Neural crest cell (in vitro differentiated cells): ENCODE measurements at places on chromosomes 12 and 14. TPM values are rescaled to one million over a fixed set of nuclear protein-coding genes. Genes with fewer than 3 reads are reported as not detected.
A peak's percentile ranks its signal among the peaks of the same experiment; 100 is the strongest.

DNA sequence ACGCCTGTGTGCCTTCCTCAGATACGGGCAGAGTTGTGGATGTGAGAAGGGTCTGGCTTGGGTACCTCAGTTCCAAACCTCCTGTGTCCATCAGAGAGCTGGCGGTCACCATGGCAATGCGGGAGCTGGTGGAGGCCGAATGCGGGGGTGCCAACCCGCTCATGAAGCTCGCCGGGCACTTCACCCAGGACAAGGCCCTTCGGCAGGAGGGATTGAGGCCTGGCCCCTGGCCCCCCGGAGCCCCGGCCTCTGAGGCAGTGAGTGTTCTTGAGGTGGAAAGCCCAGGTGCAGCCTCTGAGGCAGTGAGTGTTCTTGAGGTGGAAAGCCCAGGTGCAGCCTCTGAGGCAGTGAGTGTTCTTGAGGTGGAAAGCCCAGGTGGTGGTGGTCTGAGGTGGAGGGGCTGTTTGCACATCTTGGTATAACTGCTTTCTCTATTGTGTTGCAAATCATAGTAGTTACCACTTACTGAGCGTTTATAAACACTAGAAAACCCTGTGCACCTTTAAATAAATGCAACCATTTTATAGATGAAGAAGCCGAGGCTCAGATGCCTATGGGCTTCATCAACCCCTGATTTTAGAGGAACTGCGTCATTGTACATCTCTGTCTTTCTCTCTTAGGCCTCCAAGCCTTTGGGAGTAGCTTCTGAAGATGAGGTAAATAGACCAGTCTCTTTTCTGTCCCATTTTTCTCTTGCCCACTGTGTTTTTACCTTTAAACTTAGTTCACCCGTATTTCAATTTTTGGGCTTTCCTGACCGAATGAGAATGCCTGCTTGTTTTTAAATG, 976 bp downstream of the PEX5 start:
- H3K4me1 ChIP-seq = peaks cover 27% of the 10 kb centered on the region
- peak; percentile 18 for DNase-seq
- peaks cover 16% of the 10 kb centered on the region for H3K36me3 ChIP-seq
- peak overlapping the region; percentile 53 for H3K27ac ChIP-seq
- peak overlapping the region; percentile 90 for H3K4me3 ChIP-seq
- H3K27me3 ChIP-seq = no peaks in the 10 kb centered on the region

DNA sequence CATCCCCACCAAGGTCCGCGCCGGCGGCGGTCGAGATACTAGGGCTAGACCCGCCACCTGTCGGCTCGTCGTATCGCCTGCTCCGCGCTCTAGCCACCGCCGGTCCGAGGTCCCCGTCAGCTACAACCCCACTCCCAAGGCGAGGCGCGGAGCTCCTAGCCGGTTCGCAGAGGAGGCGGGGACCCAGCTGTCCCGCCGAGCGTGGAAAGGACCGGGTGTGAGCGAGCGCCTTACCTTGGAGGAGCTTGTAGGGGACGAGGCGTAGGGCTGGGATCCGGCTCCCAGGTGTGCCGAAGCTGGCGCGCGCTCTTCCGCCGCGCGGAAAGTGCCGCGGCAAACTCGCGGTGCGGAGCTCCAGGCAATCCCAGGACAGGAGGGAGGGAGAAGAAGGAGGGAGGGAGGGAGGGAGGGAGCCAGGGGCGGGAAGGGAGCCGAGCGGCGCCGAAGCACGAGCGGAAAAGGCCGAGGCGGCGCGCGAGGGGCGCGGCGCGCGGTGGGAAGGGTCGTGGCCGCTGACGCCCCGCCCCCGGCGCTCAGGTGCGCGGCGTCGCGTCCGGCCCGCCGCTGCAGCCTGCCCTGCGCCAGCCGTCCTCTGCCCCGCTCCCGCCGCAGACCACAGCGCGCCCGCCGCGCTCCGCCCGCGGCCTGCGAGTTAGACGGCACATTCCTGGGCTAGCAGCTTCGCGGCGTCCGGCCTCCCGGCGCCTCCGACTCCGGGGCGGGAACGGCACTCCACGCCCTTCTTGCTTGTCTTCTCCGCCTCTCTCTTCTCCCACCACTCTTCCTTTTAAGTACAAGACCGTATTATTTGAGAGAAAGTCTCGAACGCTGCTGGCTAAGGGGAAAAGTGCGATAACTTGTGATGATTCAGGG, at the start of gene PAWR:
Gene PAWR, minus strand, starts transcription at position 327 of the 873 bp plus-strand sequence. CDS start 720 bp downstream, outside the sequence.
- H3K27ac ChIP-seq = peak within 1 kb of the TSS; percentile 68
- DNase-seq = peak; percentile 57
- peaks cover 34% of the 10 kb centered on the region for H3K4me1 ChIP-seq
- peaks cover 38% of the 10 kb centered on the region for H3K27me3 ChIP-seq
- peak within 1 kb of the TSS; percentile 93 for H3K4me3 ChIP-seq

The MMAB gene
- total RNA-seq = 84.9 and 95.6 TPM in 2 replicates

The SCNN1A gene
- not detected in 2 replicates for total RNA-seq

The MYO1H gene
- total RNA-seq = not detected in 2 replicates

The KRT5 gene
- not detected in 2 replicates for total RNA-seq

The CRIP2 gene
- total RNA-seq = 38.3 and 39.3 TPM in 2 replicates
